ENCODE measurements at places on chromosomes 12 and 14. TPM values are rescaled to one million over a fixed set of nuclear protein-coding genes. Genes with fewer than 3 reads are reported as not detected.
A peak's percentile ranks its signal among the peaks of the same experiment; 100 is the strongest.

TMEM116 gene
- 20.2 TPM for total RNA-seq

DUSP16 gene
- 27.4 TPM for total RNA-seq

IFT81 gene
- 16.6 TPM for total RNA-seq

ESPL1 gene
- total RNA-seq, result 1.5 TPM

B3GNT4 gene
- total RNA-seq, result 0.35 TPM

DTX3 gene
- total RNA-seq, result 34.5 TPM

GRCh38 chr14:66281036-66281776 lies 205.0 kb upstream of the CCDC196 start:
- DNase-seq, result no peak
- H3K4me1 ChIP-seq, result no peaks in the 10 kb centered on the region
- no peaks in the 10 kb centered on the region for H3K27me3 ChIP-seq
- H3K36me3 ChIP-seq, result no peaks in the 10 kb centered on the region
- H3K4me3 ChIP-seq, result no peak overlapping the region
- H3K27ac ChIP-seq, result peak overlapping the region; percentile 33

GRCh38 chr14:50051106-50051505 lies 65.3 kb downstream of the VCPKMT start:
- no peak overlapping the region for H3K4me3 ChIP-seq
- peaks cover 9% of the 10 kb centered on the region for H3K4me1 ChIP-seq
- H3K27ac ChIP-seq, result no peak overlapping the region
- DNase-seq, result no peak
- no peaks in the 10 kb centered on the region for H3K27me3 ChIP-seq
- H3K36me3 ChIP-seq, result no peaks in the 10 kb centered on the region

DNA sequence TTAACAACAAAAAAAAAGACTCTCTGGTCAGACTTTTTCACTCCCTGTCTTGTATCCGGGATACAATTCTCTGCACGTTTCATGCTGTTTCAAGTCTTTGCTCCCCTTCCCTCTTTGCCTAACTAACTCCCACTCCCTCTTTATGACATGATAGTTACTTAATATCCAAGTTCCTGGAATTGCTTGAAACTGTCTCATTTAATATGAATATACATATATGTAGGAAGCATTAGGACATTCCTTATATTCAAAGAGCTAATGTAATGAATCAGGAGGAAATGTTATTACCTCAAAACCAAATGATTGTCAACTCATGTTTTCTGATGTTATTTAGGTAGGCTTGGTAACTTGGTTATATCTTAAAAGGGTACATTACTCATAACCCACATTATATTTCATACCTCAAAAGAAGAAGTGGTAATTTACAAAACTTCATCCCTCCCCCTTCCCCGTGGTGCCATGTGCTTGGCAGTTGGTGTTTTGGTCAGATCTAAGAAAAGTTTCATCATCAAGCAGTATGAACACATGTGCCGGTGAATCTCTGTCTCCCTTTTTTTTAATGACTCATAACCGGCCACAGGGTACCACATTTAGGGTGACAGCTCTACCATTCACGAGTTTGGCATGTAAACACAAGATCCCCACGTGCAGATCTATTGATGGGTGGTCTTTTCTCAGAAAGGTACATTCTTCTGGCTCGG lies 56.5 kb downstream of the HCAR2 start:
- no peaks in the 10 kb centered on the region for H3K27me3 ChIP-seq
- H3K4me3 ChIP-seq, result no peak overlapping the region
- H3K4me1 ChIP-seq, result no peaks in the 10 kb centered on the region

DNA sequence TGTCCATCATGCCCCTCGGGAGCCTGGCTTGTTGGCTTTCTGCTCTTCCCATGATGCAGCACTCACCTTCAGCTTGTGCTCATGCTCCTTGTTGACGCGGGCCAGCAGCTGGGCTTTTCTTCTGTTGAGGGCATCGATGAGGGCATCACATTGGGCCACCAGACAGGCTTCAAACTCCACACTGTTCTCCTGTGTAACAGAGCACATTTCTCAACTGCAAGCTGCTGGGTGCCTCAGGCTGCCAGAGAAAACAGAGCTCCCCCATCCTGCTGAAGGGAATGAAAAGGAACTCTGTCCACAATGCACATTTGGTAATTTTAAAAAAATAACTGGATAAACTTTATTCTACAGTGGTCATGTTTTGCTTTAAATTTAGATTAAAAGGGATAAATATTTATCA lies 72.1 kb downstream of the TRIM9 start:
- no peak for DNase-seq
- no peaks in the 10 kb centered on the region for H3K36me3 ChIP-seq
- no peaks in the 10 kb centered on the region for H3K27me3 ChIP-seq
- H3K27ac ChIP-seq, result no peak overlapping the region

GRCh38 chr12:14514946-14515345 lies 52.7 kb downstream of the PLBD1 start:
- no peak overlapping the region for H3K4me3 ChIP-seq
- no peaks in the 10 kb centered on the region for H3K27me3 ChIP-seq
- H3K36me3 ChIP-seq, result no peaks in the 10 kb centered on the region
- no peaks in the 10 kb centered on the region for H3K4me1 ChIP-seq
- H3K27ac ChIP-seq, result no peak overlapping the region

GRCh38 chr12:114530417-114530816 lies 124.5 kb upstream of the TBX5 start:
- H3K4me1 ChIP-seq, result no peaks in the 10 kb centered on the region
- DNase-seq, result no peak
- no peaks in the 10 kb centered on the region for H3K27me3 ChIP-seq
- H3K27ac ChIP-seq, result no peak overlapping the region
- no peak overlapping the region for H3K4me3 ChIP-seq
- H3K36me3 ChIP-seq, result no peaks in the 10 kb centered on the region

- H3K4me3 ChIP-seq, result no peak overlapping the region
- H3K27me3 ChIP-seq, result no peaks in the 10 kb centered on the region
- H3K27ac ChIP-seq, result no peak overlapping the region
- no peak for DNase-seq
- peaks cover 3% of the 10 kb centered on the region for H3K4me1 ChIP-seq
These were observed 152.8 kb upstream of the PARP11 start for GRCh38 chr12:4026020-4026358.

DNA sequence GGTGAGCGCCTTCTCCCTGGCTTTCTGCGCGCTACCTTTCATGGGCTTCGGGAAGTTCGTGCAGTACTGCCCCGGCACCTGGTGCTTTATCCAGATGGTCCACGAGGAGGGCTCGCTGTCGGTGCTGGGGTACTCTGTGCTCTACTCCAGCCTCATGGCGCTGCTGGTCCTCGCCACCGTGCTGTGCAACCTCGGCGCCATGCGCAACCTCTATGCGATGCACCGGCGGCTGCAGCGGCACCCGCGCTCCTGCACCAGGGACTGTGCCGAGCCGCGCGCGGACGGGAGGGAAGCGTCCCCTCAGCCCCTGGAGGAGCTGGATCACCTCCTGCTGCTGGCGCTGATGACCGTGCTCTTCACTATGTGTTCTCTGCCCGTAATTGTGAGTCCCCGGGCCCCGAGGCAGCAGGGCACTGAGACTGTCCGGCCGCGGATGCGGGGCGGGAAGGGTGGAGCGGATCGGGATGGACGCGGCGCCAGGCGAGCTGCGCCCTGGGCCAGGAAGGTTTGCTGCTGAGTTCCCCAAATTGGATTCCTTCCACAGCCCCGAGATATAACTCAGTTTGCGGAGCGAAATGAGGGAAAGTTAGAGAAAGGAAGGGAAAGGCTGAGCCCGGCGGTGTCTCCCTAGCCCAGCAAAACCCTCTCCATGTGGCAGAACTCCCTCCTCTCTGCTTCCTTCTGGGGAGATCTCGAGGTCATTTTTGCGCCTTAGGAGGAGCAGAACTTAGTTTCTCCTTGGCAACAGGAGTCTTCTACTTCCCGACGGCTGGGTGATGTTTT lies 972 bp downstream of the PTGDR start:
- no peaks in the 10 kb centered on the region for H3K4me1 ChIP-seq
- peak overlapping the region; percentile 46 for H3K4me3 ChIP-seq
- DNase-seq, result peak; percentile 39

- H3K4me1 ChIP-seq, result peaks cover 4% of the 10 kb centered on the region
- no peak for DNase-seq
- no peak overlapping the region for H3K27ac ChIP-seq
- no peaks in the 10 kb centered on the region for H3K27me3 ChIP-seq
These were observed 68.2 kb downstream of the SINHCAF start for GRCh38 chr12:31257784-31258183.

- H3K27me3 ChIP-seq, result no peaks in the 10 kb centered on the region
- H3K36me3 ChIP-seq, result peaks cover 13% of the 10 kb centered on the region
- H3K4me1 ChIP-seq, result peaks cover 15% of the 10 kb centered on the region
- H3K4me3 ChIP-seq, result peak overlapping the region; percentile 81
- DNase-seq, result peak; percentile 62
- peak overlapping the region; percentile 96 for H3K27ac ChIP-seq
These were observed 1.2 kb downstream of the KHNYN start for GRCh38 chr14:24430682-24431568.

DNA sequence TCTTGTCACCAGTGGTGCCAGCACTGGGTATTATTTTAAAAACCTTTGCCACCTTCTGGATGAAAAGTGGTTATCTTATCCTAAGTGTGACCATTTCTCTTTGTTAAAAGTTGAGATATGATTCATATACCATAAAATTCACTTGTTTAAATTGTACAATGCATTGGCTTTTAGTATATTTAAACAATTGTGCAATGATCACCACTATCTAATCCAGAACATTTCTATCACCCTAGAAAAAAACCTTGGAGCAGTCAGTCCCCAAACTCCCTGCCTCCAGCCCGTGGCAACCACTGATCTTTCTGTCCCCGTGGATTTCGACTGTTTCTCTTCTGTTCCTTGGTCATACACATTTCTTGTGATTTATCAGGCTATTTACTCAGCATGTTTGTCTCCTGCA lies 28.3 kb downstream of the SH2B3 start:
- H3K36me3 ChIP-seq, result no peaks in the 10 kb centered on the region
- H3K27ac ChIP-seq, result peak overlapping the region; percentile 85
- no peaks in the 10 kb centered on the region for H3K27me3 ChIP-seq
- peaks cover 32% of the 10 kb centered on the region for H3K4me1 ChIP-seq
- DNase-seq, result no peak

DNA sequence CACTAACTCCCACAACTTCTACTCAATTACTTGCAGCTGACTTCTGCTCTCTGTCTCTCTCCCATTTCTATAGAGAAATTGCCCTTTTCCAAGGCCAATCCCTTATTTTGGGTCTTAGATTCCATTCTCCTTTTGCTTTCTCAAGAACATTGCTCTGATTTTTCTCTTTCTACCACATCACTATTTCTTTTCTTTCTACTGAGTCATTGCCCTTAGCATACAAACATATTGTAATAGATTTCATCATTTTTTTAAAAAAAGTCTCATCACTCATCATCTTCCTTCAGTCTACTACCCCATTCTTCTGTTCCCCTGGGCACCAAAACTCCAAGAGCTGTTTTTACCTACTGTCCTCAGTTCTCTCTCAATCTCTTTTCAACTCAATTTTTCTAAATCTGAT lies 4.4 kb upstream of the KCNA1 start:
- peaks cover 12% of the 10 kb centered on the region for H3K27me3 ChIP-seq
- no peak overlapping the region for H3K4me3 ChIP-seq
- no peaks in the 10 kb centered on the region for H3K36me3 ChIP-seq
- no peaks in the 10 kb centered on the region for H3K4me1 ChIP-seq
- H3K27ac ChIP-seq, result no peak overlapping the region
- DNase-seq, result no peak

DNA sequence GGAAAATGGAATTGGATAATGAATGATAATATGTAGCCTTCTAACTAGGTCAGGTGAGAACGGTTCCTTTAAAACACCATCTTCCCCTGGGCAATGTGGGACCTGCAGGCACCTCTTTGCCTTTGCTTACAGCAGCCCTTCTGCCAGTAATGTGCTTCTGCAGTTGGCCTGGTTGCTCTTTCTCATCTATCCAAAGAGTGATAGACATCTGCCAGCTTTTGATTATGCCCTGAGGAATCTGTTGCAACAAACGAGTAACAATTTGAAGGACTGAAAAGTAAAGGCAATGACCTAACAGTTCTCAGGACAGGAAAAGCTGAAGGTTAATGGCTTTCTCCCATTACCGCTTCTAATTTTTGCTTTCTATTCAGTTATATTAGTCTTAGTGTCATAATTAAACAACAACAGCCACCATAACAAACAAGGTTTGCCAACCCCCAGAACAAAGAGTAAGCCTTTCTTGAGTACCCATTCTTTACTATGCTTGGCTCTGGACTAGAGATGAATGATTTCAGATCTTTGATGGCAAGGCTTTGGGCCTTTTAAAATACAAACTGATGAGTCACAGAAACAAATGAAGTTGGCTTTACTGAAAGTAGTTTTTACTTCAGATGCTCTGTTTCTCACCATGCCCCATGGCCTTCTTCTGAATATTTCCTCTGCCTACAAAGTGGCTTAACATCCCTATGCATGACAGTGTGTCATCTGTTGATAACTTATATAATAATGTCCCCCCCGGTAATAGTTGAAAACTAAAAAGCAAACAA lies 76.1 kb upstream of the KRR1 start:
- H3K4me3 ChIP-seq, result no peak overlapping the region
- H3K27me3 ChIP-seq, result no peaks in the 10 kb centered on the region
- DNase-seq, result no peak
- no peaks in the 10 kb centered on the region for H3K4me1 ChIP-seq
- no peaks in the 10 kb centered on the region for H3K36me3 ChIP-seq
- H3K27ac ChIP-seq, result no peak overlapping the region

DNA sequence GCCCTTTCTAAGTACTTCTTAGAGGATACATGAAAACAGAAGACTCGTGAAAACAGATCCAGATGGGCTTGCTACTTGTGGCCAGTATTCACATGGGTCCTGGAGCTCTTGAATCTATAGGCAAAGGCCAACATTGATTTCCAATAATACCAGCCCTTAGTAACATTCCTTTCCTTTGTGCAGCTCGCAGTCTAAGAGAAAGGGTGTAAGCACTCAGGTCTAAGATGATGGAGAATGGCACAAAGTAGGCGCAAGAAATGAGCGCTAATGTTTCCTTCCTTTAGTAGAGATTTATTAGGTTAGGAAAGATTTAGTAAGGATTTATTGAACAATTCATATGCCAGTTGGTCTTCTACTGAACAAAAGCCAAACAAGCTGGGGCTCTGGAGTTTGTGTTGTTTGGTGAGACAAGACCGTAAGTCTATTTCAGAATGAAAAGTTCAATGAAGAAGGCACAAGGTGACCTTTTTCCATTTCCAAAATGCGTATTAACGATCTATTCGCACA lies 525 bp downstream of the RNU6-8 start:
- H3K4me3 ChIP-seq, result peak overlapping the region; percentile 86
- H3K27me3 ChIP-seq, result no peaks in the 10 kb centered on the region
- H3K36me3 ChIP-seq, result no peaks in the 10 kb centered on the region
- no peak for DNase-seq

- peak overlapping the region; percentile 88 for H3K4me3 ChIP-seq
- H3K27ac ChIP-seq, result peak overlapping the region; percentile 97
- H3K27me3 ChIP-seq, result no peaks in the 10 kb centered on the region
- no peak for DNase-seq
- no peaks in the 10 kb centered on the region for H3K36me3 ChIP-seq
These were observed 1.2 kb downstream of the CPSF6 start for GRCh38 chr12:69240631-69240995.

Measured in kidney (tissue), 22 donors.